ENCODE measurements at places on chromosomes 3 and 15.
A peak's percentile ranks its signal among the peaks of the same experiment; 100 is the strongest.

- no peak for DNase-seq
These were observed 9.4 kb upstream of the LRRC34 start for GRCh38 chr3:169822091-169822490.

- DNase-seq, result no peak
These were observed 768.7 kb downstream of the ROBO1 start for GRCh38 chr3:78999139-78999538.

GRCh38 chr3:40196966-40197365 lies 112.5 kb upstream of the EIF1B start:
- no peak for DNase-seq

DNA sequence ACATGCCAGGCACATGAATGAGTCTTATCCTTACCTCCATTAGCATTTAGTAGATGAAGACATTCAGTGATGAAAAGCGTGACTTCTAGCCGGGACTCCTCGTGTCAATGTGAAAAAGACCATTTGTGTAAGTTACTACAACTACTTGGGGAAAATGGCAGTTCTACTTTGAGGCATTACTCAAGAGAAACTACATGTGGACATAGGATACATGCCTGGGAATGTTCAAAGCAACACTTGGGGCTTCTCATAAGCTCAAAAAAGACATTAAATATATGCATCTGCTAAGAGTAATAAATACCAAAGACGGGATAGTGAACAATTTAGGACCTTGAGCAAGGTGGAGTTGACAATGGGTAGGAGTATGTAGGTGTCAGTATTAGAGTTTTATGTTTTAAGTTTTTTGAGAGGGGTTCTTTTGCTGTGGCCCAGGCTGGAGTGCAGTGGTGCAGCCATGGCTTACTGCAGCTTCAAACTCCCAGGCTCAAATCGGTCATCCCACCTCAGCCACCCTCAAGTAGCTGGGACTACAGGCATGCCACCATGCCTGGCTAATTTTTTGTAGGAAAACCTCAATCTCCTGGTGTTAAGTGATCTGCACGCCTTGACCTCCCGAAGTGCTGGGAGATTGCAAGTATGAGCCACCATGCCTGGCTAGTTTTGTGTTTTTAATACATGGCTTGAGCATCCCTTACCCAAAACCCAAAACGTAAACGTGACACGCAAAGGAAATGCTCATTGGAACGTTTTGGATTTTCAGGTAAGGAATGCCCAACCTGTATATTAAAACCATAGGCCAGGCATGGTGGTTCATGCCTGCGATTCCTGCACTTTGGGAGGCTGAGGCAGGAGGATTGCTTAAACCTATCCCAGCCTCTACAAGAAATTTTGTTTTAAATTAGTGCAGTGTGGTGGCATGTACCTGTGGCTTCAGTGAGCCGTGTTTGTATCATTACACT lies 3.9 kb downstream of the RPLP1 start:
- no peak for DNase-seq

DNA sequence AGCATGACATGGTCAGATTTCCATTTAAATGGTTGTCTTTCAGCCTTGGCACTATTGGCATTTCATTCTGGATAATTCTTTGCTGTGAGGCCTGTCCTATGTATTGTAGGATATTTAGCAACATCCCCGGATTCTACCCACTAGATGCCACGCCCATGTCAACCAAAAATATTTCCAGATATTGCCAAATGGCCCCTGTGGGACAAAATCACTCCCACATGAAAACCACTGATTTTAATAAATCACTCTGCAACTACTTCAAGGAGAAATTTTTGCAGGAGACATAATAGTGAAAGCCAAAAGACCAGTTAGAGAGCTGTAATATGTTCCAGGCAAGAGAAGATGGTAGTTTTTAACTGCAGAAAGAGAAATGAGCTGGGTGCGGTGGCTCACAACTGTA lies 55.9 kb upstream of the RARB start:
- no peak for DNase-seq

DNA sequence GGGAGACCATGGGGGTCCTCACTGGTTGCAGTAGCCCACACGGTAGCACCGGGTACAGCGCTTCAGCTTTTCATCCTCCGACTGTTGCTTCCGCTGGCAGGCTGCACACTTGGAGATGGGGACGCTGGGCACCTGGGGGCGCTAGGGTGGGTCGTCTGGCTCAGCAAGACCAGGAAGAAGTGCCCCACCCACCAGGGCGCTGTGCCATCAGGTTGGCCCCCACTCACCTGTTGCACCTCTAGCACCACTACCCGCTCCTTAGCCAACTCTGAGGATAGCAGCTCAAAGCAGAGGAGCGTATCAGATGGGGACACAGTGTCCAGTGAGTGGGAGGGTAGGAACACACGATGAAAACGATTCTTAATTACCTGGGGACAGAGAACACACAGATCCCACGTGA lies 7.7 kb upstream of the QARS1 start:
- no peak for DNase-seq

DNA sequence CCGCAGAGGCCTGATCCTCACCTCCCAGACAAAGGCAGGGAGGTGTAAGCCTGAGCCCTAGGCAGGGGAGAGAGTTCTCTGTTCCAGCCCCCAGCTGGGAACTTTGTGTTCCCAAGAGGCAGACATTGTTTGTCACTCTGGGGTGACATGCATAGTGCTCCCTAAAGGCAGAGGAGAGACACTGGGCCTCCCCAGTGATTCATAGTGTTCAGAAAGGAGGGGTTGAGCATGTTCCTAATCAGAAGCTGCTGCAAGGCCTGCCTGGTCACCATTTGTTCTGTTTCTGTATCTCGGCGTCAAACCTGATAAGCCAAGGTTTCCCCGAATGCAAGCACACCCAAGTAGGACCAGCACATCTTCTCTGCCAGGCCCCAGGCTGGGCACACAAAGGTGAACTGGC lies 24.0 kb upstream of the SLC6A6 start:
- DNase-seq, result no peak

- no peak for DNase-seq
These were observed 78.2 kb downstream of the SNRK start for GRCh38 chr3:43364494-43364893.

- DNase-seq, result no peak
These were observed 38.9 kb upstream of the CLRN1 start for GRCh38 chr3:151011427-151011826.

GRCh38 chr15:51759557-51760070 lies 8.2 kb downstream of the TMOD2 start:
- peak; percentile 70 for DNase-seq

GRCh38 chr3:177443469-177443868 lies 246.2 kb upstream of the TBL1XR1 start:
- no peak for DNase-seq

GRCh38 chr15:90558171-90558573 lies 28.4 kb downstream of the CRTC3 start:
- no peak for DNase-seq

DNA sequence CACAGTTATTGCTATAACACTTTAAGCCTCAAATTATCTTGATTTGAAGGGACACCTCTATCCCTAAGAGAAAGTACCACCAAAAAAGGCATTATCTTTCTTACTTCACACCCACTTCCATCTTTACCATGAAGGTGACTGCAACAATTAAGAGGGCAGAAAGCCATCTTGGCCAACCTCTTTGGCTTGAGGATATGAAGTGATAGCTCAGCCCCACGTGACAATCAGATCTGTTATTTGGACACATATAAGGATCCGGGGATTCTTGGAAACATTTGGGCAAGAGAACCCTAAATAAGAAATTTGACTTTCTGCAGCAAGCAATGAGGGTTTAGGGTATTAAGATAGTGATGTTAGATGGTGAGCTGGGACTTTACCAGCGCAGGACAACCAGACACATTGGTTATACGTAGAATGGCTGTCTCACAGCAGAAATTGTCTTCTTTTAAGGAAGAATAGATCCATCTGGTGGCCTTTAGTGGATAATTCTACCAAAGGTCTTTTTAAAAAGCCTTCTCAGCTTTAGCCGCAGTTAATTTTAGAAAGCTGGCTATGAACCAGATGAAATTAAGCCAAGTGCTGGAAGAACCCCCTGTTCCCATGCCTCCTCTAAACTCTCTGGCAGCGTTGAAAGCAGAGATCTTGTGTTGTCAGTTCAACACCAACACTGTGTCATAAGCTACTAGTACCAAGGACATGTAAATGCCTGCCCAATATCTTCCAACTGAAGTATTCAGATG lies 12.3 kb downstream of the HCLS1 start:
- no peak for DNase-seq

GRCh38 chr3:165526367-165526766 lies 310.9 kb downstream of the BCHE start:
- no peak for DNase-seq

Data from sciatic nerve (tissue), 2 donors.